ENCODE measurements at places on chromosomes 2 and 18.
A peak's percentile ranks its signal among the peaks of the same experiment; 100 is the strongest.

GRCh38 chr18:39523281-39523680 lies 1957.7 kb upstream of the CELF4 start:
- DNase-seq: no peak

DNA sequence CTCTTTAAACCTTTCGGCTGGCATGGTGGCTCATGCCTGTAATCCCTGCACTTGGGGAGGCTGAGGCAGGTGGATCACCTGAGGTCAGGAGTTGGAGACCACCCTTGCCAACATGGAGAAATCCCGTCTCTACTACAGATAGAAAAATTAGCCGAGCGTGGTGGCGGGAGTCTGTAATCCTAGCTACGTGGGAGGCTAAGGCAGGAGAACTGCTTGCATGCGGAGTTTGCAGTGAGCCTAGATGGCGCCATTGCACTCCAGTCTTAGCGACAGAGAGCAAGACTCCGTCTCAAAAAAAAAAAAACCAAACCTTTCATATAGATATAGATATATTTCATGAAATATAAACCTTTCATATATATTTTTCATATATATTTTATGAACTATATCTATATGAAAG lies 864.7 kb downstream of the TRIB2 start:
- peak; percentile 77 for DNase-seq

- no peak for DNase-seq
These were observed 218.8 kb upstream of the NRP2 start for GRCh38 chr2:205463466-205464025.

- DNase-seq: no peak
These were observed 296.4 kb downstream of the CYP26B1 start for GRCh38 chr2:71851094-71851750.

DNA sequence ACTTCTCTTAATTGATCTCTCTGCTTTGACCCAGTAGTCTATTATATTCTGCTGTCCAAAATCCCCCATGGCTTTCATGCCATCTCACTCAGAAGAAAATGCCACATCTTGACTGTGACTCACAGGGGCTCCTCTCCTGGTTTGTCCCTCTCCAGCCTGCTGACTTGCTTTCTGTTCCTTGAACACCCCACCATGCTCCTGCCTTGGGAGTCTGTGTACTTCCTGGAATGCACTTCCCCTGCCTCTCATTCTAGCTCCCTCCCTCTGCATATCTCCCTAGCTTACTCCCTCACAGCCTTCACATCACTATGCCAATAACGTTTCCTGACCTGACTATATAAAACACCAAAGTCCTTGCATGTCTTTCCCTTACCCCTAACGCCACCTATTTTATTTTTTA lies 167.2 kb downstream of the TRIB2 start:
- DNase-seq: no peak

DNA sequence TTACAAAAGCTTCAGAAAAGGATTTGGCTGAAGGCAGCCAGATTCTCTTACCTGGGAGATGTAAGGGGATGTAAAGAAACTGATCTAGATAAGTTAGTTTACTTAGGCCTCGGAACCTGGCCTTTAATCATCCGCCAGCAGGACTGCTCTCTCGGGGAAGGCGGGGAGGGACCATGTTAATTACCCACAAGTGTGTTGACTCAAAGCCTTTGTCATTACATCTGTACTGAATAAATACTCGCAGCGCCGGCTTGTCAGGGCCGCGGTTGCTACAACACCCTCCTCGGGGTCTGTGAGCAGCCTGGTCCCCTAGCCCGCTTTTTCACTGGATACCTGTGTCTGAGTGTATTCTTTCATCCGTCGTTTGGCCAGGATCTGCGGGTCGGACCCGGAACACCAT lies 6.7 kb downstream of the CHMP3 start:
- no peak for DNase-seq

DNA sequence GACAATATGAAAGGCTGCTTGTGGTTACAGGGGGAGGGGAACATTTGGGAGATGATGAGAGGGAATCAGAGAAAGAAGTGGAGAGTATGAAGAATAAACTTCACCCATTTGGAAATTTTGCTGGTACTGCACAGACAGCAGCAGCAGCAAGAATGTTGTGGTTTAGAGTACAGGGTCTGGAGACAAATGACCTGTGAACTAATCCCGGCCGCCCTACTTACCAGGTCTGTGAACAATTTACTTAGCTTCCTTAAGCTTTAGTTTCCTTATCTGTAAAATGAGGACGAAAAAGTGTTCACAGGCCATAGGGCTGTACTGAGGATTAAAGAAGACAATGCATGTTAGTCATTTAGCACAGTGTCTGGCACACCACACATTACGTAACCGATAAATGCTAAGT lies 685.4 kb upstream of the CELF4 start:
- peak; percentile 16 for DNase-seq

DNA sequence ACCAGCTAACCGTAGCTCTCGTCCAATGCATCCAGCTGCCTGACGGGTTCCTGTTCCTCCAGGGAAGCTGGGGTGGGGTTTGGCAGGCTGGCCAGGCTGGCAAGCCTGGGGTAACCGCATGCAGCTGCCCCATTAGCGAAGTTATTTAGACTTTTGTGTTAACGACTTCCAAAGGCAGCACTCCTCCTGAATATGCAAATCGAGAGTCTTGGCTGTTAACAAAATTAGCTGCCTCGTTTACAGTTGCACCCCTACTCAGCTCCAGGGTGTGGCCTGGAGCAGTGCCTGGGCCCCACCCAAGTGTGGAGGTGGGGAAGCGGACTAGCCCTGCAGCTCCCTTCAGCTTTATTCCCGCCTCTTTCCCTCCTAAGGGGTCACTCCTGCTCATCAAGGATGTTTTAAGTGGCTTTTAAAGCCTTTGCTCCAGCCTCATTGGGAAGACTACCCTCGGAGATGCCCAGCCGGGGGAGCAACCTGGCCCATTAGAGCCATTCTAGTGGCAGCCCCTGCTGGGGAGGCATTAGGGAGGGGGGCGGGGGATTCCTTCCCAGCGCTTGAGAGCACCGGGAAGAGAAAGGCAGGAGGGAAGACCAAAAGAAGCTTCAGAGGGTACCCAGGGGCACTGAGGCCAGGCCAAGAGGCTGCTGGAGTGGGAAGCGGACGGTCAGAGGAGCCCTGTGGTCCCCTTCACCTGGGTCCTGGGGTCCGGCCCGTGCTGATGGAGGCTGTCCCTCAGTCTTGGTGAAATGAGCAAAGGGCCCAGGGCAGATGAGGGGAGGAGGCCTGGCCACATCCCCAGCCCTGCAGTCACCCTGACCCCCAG lies 204.1 kb downstream of the CELF4 start:
- no peak for DNase-seq

GRCh38 chr18:35662293-35663062 lies 80.9 kb downstream of the GALNT1 start:
- no peak for DNase-seq

GRCh38 chr2:101972621-101973434 lies 18.9 kb upstream of the IL1R2 start:
- no peak for DNase-seq

GRCh38 chr18:23107718-23108117 lies 27.6 kb upstream of the CABLES1 start:
- no peak for DNase-seq

DNA sequence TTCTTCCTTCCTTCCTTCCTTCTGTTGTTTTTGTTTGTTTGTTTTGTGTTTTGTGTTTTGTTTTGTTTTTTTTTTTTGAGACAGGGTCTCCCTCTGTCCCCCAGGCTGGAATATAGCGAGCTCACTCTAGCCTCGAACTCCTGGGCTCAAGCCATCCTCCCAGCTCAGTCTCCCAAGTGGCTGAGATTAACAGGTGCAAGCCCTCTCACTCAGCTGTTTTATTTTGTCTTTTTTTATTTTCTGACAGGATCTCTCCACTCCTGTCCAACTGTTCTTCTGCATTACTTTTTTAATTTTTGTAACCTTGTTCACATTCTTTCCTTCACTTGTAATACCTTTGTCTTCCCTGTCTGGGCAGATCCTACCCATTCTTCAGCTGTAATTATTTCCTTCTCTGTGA lies 23.6 kb downstream of the MAP3K20 start:
- no peak for DNase-seq

- DNase-seq: no peak
These were observed 38.6 kb downstream of the FAM124B start for GRCh38 chr2:224363281-224363680.

GRCh38 chr2:44959855-44960254 lies 18.4 kb downstream of the SIX3 start:
- DNase-seq: no peak

DNA sequence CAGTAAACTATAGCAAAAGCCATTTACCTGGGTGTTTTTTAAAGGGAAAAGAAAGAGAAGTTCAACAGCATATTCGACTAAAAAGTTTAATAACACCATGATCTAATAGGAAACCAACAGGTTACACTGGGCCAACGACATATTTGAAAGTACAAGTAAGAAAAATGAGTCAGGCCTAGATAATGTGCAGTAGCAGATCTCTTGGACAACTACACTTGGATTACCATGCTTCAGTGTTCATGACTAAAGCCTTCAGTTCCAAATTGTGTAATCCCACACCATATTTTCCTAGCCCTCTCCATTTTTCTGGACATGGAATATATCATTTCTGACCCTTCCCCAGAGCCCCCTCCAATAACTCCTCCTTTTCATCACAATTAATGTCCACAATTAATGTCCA lies 39.1 kb upstream of the FIGN start:
- DNase-seq: no peak

DNA sequence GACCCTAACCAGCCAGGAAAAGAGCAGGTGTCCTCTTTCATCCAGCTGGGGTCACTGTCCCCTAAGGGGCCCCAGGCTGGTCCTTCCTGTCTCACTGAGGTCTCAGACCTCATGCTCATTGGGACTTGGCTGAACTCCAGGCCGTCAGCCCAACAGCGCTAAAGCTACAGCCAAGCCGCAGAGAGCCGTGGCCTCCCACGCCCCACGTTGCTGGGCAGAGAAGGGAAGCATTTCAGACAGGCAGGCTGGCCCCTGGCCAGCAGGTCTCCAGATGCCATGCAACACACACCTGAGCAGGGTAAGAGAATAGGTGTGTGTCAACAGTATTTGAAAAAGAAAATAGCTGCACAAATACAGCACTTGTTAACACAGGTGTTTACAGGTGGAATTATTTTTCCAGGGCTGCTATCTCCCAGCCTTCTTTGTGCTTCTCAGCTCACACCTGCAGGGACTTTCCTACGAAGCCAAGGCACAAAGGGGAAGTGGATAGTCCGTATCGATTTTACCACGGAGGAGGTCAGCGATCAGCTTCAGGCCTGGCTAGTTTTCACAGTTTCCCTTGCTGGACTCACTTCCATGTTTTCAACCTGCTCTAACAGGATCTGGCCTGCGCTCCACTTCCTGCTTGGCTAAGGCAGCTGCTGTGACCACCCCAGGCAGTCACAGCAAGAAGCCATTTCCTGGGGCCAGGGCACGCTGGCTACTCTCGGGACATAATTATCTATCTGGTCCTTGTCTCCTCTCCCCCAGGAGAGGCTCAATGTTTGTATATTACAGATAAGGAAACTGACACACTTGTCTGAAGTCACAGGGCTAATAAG lies 156.1 kb upstream of the ID2 start:
- DNase-seq: peak; percentile 84

GRCh38 chr18:2002151-2002550 lies 569.2 kb downstream of the METTL4 start:
- peak; percentile 8 for DNase-seq

DNA sequence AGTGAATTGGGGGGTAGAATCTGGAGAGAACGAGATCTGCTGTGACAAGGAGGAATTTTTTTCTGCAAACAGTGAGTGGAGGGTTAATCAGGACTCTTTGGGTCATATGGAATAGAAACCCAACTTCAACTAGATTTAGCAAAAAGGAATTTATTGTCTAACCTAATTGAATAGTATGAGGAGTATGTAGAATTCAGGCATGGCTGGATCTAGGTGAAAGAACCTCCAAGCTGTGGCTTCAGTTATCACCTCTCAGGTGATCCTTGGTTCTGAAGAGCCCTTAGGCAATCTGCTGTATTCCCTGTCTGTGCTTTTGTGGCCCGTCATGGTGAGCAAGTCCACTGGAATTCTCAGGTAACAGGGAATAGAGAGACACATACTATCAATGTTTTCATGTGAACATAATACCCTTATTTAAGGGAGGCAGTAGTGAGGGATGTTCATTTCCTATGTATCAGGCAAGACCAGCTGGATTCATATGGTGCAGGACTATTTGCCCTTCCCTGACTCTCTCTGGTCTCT lies 164.7 kb downstream of the ALPK2 start:
- no peak for DNase-seq

DNA sequence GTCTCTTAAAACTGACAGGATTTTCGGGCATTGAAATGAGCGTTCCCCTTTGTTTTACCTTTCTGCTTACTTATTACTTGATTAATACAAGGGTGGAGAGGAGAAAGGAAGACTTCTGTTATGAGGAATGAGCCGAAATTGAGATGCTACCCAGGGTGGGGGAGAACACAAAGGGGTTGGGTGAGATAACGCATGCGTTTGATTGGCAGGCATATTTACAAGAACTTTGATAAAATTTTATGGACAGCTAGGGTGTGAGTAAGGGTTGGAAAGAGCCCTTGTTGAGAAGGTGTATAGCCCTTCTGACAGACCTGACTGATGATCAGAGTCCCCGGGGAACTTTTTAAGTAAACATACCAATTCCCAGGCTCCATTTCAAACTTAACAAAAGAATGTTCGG lies 1.8 kb downstream of the RNF138 start:
- DNase-seq: no peak

DNA sequence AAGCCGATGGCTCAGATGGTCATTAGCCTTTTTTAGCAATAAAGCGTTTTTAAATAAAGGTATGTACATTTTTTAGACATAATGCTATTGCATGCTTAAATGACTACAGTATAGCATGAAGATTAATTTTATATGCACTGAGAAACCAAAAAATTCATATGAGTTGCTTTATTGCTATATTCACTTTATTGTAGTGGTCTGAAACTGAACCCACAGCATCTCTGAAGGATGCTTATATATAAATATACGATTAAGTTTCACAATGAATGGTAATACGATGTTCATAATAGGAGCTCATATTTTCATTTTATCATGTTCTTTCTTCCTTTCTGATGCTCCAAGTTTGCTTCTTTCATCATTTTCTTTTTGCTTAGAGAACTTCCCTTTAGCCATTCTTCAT lies 132.8 kb downstream of the DNAH6 start:
- no peak for DNase-seq

GRCh38 chr2:200442471-200442870 lies 67.4 kb downstream of the KCTD18 start:
- DNase-seq: no peak

- no peak for DNase-seq
These were observed 81.4 kb downstream of the KCNS3 start for GRCh38 chr2:17959833-17960232.

- DNase-seq: peak; percentile 87
These were observed 11.0 kb upstream of the VAPA start for GRCh38 chr18:9902832-9903231.

- no peak for DNase-seq
These were observed 8.4 kb upstream of the INO80C start for GRCh38 chr18:35506024-35506712.

GRCh38 chr2:75548036-75548573 lies 12.6 kb downstream of the EVA1A start:
- DNase-seq: no peak

Data from WERI-Rb-1 (cell line).